ENCODE measurements at places on chromosomes 13 and 19. TPM values are rescaled to one million over a fixed set of nuclear protein-coding genes. Genes with fewer than 3 reads are reported as not detected.
A peak's percentile ranks its signal among the peaks of the same experiment; 100 is the strongest.

Gene RUBCNL
- total RNA-seq, result 1.9 TPM

- DNase-seq, result no peak
Measured at GRCh38 chr13:69324090-69324886, 783.3 kb upstream of the ATXN8OS start.

- no peak for DNase-seq
Measured at GRCh38 chr13:107329991-107330390, 762.1 kb upstream of the ARGLU1 start.

GRCh38 chr13:55761986-55762385, 1378.7 kb upstream of the PRR20A start:
- no peak for DNase-seq

- DNase-seq, result peak; percentile 75
Measured at GRCh38 chr19:5691822-5692722, 2.0 kb downstream of the RPL36 start.

DNA sequence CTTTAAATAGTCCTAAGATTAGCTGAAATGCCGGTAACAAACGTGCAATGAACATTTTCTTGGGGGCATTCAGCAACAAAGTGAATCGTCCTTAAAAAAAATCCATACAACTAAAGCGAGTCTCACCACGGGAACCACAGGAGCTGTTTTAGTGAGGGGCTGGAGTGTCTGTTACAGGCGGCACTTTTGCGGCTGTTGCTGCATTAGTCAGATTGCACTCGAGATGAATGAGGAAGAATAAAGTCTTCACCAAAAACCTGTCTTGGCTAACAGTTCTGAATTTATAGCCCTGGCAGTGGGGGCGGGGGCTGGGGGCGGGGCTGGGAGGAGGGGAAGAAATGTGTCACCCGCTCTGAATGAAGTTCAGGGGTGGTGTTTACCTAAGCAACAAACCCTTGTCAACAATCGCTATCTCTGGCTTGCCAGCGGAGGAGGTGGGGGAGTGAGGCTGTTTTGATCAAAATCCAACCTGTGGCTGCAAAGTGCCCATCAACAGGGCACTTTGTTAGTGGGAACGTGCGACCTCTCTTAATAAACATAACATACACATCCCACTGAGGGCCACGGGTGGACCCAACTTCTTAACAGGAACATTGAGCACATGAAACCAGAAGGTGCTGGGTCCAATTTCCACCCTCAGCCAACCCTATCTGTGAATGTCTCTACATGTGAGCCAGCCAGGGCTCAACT, 44.5 kb downstream of the RFX2 start:
- no peak for DNase-seq

GRCh38 chr13:74554569-74555275, 420.5 kb upstream of the KLF12 start:
- DNase-seq, result no peak

DNA sequence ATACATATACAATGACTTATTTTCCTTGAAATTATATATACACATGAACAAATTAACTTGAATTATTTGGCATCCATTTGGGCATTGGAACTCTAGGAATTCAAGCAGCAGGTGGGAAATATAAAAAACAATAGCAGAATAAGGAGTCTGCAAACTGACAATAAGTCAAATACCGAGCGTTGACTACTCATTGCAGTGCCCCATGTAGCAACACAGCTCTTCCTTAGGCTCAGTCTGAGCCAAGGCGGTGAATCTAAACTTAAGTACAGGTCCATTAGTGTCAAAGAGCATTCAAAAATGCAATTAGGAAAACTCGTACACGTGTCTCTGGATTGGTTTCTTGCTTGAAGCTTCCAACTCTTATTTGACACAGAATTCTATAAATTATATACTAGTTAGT, 462.5 kb upstream of the KLF12 start:
- DNase-seq, result no peak

DNA sequence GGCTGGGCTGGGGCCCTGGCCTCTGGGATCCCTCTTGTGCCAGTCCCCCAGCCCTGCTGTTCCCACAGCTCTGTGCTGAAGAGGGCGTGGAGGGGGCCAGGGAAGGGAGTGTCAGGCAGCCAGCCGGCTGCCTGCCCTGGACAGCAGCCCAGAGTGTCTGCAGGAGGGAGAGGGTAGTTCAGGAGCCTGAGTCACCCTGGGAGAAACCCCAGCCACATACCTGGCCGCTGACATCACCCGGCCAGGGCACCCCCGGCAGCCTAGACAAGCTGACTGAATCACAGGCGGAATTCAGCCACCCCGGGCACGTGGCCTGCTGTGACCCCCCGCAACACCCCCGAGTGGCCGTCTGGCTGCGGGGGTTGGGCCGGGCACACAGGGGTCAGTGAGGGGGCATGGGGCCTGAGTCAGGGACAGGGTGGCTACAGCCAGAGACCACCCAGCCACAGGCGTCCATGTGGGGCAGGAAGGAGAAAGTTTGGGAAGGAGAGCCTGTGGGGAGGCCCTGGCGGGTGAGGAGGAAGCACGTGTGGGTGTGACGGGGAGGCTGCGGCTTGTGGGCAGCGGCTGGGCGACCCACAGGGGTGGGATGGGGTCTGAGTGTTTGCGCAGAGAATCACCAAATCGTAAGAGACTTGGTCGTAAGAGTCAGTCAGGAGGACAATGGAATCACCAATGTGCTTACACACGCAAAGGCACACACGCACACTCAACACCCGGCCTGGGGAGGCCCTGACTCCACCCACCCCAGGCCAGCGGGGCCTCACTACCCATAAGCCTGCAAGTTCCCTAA, 11.9 kb upstream of the FOSB start:
- peak; percentile 95 for DNase-seq

GRCh38 chr19:16111909-16112752, 442 bp downstream of the RAB8A start:
- no peak for DNase-seq

DNA sequence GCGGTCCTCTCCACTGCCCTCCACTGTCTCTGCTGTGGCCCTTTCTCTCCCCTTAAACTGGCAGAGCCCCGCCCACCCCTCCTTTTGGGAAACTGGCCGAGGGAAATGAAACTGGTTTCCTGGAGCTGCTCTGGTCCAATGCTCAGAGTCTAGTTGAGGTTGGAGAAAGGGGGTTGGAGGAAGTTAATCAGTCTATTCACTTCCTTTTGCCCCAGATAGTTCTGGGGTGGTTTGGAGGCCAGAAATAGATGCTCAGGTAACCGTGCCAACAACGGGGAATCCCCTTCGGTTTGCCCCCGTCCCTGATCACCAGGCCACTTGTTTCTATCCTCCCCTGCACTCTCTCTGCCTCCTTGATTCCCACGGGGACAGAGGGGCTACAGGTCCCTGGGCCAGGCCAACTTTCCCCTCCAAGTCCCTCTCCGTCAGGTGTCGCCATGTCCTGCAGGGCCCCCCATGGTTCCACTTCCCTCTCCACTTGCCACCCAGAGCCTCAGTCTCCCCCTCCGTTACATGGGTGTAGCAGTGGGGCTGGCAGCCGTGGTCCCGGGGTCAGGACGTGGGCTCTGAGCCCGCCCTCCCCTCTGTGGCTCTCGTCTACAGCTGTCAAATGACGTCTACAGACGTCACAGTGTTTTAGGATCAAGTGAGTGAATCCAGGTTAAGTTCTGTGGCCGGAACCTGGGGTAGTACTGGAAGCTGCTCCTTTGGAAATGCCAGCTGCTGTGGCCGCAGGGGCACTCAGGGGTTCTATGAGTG, at the start of gene IL4I1:
IL4I1 (minus strand) TSS at position 25 of the 759 bp plus-strand sequence. CDS start 727 bp downstream, outside the sequence.
- no peak for DNase-seq

DNA sequence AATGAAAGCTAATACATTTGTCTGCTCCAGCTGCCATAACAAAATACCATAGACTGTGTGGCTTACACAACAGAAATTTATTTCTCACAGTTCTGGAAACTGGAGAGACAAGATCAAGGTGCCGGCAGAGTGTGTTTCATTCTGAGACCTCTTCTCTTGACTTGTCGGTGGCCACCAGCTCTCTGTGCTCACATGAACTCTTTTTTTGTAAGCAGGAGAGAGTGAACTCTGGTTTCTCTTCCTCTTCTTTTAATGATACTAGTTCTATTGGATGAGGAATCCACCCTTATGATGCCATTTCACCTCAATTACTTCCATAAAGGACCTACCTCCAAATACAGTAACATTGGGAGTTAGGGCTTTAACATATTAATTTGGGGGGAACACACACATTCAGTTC, 11.7 kb downstream of the KCTD12 start:
- no peak for DNase-seq

DNA sequence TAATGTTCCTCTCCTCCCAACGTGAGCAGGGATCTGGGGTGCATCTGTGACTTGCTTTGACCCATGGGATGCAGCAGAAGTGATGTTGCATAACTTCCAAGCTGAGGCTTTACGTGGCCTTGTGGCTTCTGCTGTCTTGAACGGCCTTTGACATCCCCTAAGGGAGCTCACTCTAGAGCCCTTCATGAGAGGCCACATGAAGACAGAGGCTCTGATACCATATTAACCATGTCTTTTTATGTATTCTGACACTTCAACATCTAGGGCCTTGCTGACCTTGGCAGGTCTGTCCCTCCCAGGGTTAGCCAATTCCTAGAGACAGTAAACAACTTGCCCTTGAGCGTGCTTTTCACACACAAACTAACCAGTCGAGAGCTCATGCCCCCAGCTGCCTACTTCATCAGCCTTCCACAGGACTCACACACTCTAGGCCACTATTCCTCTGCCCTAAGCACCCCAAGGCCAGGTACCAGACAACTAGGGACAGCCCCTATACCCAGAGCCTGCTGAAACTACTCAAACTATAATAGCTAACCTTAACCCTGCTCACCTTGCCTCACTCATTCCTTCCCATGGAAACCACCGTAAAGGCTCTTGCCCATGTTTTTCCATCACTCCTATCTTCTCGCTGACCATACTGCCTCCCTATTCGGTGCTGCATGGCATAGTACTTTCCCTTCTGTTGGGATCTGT, 45.4 kb downstream of the CCDC70 start:
- no peak for DNase-seq

DNA sequence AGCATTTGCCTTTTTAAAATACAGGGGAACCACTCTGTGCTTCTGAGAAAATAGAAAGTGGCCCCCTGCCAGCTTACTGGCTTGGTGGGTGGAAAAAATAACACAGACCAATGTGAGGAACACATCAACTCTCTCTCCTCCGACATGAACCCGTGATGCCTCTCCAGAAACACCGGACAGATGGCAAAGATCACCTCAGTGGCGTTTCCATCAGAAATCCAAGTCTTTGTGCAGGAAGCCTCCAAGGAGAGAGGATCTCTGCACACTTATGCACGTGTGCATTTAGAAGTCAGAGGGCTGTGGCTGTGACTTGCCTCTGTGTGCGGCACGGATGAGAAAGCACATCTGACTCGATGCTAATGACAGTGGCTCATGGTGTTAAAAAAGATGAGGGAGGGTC, 112.3 kb upstream of the KLF12 start:
- no peak for DNase-seq

DNA sequence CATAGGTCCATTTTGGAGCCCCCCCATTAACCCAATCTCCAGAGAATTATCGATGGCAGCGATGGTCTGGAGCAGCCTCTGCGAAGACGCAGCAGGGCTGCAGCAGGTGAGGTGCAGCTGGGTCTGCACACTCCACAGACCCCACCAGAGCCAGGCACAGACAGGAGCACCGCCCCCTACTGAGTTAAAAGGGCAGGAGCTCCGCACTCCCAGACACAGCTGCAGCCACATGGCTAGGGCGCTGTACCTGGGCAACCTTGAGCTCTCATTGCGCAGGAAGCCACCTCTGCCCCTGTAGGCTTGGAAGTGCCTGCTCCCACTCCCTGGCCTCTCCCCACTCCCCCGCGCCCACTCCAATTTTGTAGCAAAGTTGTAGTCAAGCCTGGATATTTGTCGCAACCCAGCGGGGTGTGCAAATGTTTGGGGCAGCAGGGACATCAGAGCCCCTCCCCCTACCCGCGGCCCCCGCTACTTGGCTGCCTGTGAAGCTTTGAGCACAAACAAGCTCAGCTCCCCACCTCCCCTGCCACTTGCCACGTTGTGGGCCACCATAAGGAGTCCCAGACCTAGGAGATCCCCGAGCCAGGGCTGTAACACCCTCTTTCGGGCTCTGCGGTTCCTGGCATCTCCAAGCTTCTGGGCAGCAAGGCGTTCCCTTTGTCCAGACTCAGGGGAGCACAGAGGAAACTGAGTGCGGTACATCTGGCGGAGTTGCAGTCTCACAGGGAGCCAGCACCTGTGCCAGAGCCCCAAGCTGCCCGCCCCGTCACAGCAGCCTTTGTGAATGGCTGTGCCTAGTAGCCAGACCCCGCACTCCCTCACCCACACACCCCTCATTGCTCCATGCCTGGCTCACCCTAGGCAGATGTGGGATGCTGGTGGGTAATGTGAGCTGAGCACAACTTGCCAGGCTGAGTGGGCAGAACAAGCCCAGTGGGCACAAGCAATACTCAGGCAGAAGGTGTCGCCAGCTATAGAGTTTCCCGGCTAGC, 949.7 kb upstream of the SLITRK1 start:
- no peak for DNase-seq

- DNase-seq, result no peak
Measured at GRCh38 chr13:100112186-100112838, 23.4 kb downstream of the PCCA start.

DNA sequence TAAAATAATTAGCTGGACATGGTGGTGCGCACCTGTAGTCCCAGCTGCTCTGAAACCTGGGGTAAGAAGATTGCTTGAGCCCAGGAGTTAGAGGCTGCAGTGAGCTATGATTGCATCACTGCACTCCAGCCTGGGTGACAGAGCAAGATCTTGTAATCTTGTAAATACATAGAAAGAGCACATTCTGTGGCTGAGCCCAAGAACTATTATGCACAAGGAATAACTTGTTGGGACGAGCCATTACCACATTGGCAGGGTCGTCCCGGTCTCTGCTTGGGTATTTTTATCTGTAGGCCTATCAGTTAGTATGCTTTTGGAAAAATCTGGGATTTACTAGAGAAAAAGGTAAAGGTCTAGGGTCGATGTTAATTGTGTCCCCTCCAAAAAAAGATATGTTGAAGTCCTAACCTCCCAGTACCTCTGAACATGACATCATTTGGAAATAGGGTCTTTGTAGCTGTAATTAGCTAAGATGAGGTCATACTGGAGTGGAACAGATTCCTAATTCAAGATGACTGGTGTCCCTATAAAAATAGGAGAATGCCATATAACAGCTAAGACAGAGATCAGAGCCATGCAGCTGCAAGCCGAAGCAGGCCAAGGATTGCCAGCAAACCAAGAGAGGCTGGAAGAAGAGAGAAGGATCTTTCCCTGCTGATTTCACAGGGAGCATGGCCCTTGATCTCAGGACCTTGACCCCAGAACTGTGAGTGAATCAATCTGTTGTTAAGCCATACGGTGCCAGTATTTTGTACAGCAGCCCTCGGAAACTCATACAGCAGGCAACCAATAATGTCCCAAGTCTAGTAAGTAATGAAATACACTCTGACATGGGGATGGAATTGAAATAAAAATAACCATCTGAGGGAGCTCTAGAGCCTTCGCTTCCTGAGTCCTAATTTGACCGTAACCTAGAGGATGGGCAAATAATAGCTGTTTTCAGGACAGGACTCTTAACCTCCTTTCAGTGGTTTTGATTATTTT, 77.0 kb downstream of the TM9SF2 start:
- no peak for DNase-seq

- no peak for DNase-seq
Measured at GRCh38 chr13:98650396-98651107, 73.6 kb upstream of the STK24 start.

- DNase-seq, result peak; percentile 81
Measured at GRCh38 chr19:15779756-15780476, 7.5 kb upstream of the OR10H5 start.

- DNase-seq, result no peak
Measured at GRCh38 chr19:8261347-8261746, 46.8 kb downstream of the CD320 start.

All from cardiac septum (tissue), 1 donor.